T1000 (cell line): ENCODE measurements at places on chromosomes 3 and 15.

- DNase-seq: no peak
These were observed 429.2 kb downstream of the CADM2 start for GRCh38 chr3:85387913-85388505.

- peak; percentile 47 for DNase-seq
These were observed 23.1 kb downstream of the LRRC31 start for GRCh38 chr3:169846458-169847193.

DNA sequence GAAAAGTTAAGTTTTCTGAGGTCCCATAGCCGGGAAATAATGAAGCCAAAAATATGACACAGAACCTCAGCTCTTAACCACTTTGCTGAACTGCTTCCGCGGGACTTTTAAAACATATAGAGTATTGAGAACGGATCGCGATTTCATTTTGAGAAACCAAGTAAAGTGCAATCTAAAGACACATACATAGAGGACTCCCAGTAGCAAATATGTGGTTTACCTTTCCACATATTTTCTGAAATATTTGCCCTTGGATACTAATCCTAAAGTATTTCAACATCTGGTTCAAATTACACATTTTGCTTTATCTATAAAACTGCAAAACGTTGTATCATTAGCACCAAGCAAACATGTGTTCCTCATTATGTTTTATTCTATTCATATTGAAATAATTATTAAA, 776.5 kb downstream of the ROBO2 start:
- no peak for DNase-seq

DNA sequence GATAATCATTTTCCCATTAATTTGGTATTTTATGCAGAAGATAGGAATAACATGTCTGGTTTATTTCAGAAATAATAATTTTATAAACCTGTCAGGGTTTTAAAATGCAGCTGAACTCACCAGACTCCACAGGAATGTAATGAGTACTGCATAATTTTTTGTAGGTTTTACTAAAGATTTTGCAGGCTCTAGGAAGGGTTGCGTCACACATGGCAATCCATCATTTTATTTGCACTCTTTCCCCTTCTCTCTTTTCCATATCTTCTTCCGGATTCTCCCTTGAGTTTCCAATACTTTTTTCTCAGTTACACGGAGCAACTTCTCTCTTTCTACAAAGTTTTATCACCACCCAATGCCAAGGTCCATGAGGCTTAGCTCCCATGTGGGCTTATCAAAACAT, 234.7 kb downstream of the NFKBIZ start:
- no peak for DNase-seq

GRCh38 chr3:159872374-159873109, 116.1 kb upstream of the IL12A start:
- DNase-seq: peak; percentile 43

GRCh38 chr3:191105418-191105817, 93.6 kb upstream of the OSTN start:
- DNase-seq: no peak

DNA sequence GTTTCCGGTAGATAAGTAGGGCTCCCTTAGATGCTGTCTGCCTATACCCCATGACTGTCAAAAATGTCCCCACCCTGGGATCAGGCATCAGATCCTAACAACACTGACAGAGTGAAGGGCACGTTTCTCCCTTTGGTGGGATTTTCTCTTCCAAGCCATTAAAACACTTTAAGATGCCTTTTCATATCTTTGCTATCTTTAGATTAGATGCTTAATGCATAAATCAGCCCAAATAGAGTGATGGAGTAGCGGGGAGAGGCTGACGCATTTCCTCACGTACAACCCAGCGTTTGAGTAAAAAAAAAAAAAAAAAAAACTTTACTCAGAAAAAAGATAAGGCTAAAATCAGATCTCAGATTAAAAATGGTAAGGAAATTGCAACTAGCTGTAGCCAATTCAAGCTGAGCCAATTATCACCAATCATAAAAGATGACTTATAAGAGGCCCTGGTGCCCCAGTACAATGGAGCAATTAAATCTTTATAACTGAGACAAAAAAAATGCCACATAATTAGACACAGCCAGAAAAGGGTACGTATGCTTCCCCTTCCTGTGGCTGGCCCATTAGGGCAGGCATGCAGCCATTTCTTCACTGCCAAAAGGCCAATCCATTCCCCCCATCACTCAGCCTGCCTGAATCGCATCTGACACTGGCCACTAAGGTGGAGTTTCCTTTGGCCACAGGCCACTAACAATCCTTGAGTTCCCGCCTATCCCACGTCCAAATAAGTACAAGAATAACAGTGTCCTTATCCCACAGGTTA, 45.0 kb downstream of the RFTN1 start:
- no peak for DNase-seq

GRCh38 chr15:67882487-67883233, 42.8 kb upstream of the RNU6-1 start:
- DNase-seq: no peak
